ENCODE measurements at places on chromosomes 5 and 9.

- no peak for DNase-seq
Measured at GRCh38 chr5:151619812-151620460, 28.8 kb upstream of the FAT2 start.

GRCh38 chr5:150623152-150623877, 17.1 kb upstream of the SYNPO start:
- DNase-seq = no peak

GRCh38 chr5:126368239-126368812, 54.9 kb upstream of the GRAMD2B start:
- DNase-seq = peak; percentile 65

DNA sequence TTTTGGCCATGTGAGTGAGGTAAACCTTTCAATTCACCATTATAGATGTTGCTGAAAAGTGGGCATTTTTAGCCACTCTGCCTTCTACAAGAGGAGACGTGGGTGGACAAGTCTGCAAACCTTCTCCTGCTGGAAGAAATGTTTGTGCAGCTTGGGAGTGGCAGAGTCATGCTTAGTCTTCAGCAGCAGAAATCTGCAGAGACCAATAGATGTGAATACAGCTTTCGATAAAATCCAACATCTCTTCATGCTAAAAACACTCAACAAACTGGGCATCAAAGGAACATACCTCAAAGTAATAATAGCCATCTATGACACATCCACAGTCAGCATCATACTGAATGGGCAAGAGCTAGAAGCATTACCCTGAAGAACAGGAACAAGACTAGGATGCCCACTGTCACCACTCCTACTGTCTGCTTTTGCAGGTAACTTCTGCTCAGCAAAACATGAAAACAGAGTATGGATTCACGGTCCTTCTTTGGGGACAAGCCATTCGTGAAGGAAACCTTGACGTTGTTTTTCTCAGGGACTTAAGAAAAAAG, 91.3 kb downstream of the RALGPS1 start:
- DNase-seq = no peak

DNA sequence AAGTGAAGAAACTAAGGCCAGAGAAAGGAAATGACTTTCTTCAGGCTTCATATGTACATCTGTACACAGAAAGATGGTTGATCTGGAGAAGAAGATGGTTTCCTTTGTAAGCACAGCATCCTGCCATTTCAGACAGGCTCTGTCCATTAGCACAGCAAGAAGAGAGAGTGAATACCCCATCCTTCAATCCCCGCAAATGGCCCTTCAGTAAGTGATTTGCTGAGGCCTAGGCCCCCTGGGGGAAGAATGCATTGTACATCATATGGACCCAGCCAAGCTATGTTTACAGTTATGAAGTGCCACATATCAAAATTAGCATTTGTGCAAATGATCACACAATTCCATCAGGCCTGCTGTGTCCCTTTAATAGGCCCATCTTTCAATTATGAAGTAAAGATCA, 657.4 kb downstream of the BRINP1 start:
- DNase-seq = no peak

GRCh38 chr5:135447298-135447929, at the start of gene DCANP1:
Gene DCANP1, minus strand, starts transcription at chr5:135447348. Its CDS starts 240 bp downstream, at chr5:135447108.
- no peak for DNase-seq

DNA sequence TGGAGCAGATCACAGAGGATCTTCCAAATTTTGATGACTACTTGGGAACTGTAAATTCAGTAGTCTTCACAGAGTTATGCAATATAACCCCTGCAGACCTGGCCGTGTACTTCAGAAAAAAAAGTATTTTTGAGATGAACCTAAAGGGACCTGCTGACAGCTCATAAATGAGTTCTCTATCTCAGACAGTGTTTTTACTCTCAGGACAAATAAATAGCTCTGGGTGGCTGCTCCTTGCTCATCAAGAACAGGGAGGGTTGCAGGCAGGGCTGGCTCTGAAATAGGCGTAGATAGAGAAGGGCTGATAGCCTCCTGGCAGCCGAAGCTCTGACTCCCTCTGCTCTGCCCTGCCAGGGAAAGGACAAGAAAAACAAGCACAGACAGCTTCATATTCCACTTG, 64.8 kb downstream of the PLAC8L1 start:
- no peak for DNase-seq

GRCh38 chr9:126424511-126424910, 97.9 kb downstream of the MVB12B start:
- no peak for DNase-seq

DNA sequence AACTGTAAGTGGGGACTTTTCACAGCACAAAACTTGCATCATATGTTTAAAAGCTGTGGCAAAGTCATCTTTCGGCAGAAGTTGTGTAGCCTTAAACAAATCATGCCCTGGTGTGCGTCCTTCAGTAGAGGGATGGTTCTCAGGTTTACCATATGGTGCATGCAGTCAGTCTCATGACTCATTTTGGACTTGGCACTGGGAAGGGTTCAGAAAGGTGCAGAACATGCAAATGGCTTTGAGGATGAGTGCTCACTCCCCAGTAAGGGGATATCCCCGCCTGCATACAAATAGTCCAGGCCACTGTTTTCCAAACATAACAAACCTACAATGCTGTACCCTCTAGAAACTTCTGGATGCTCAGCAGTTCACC, 260.3 kb downstream of the NDUFS4 start:
- DNase-seq = peak; percentile 25

GRCh38 chr5:16507716-16508115, 42.1 kb upstream of the ZNF622 start:
- DNase-seq = no peak

- DNase-seq = no peak
Measured at GRCh38 chr5:141835928-141836670, 42.1 kb downstream of the PCDH1 start.

DNA sequence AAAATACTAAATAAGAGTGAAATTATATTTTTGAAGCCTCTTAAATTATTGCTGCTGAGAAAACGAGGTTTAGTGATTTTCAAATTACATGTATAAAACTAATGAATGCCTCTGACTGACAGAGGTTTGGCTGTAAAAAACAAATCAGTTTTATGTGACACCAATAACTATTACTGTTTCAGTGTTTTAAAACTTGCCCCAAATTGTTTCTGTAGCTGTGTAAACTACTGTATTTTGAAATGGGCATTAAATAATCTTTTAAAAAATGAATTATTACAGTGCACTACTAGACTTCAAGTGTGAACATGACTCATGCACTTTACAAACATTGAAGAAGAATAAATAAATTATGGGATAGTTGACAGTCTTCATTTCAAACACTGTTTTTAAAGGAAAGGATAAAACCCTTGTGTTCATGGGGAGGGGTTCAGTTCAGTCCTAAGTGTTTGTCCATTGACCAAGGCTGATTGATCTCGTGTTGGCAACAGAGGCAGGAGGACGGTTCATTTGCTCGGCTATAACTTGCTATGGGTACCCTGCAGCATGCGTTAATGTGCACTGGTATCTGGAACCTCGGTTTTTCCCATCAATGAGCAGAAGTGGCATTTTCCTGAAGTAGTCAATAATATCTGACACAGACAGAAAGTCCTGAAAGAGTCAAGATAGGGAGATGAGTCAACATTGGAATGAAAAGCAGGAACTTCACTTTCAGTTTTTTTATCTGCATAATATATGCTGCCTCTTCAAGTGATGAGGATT, 15.6 kb downstream of the C5orf58 start:
- no peak for DNase-seq

DNA sequence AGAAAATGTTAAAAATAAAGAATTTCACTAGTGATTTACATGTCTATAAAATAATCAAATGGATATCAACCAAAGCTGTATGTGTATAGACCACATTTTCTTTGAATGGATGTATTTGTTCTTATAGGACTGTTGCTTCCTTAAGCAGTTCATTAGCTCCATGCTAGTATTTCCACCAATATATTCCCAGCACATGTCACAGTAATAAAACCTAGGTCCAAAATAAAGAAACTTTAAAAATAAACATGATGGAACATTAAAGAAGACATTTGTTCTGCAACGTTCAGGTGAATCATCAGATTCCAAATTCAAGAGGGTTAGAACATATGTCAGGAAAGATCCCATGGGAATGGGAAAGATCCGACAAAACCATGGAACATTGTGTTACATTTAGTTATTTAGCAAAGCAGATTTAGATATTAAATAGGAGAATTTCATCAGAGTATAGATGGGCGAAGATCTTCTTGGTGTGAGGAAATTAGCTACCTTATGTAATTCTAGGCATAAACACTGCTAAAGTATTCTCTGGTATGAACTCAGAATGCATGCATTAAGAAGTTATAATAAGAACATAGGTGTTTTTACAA, 490.7 kb downstream of the CDH18 start:
- no peak for DNase-seq

GRCh38 chr9:22134390-22134789, 125.3 kb upstream of the CDKN2B start:
- DNase-seq = no peak

GRCh38 chr9:21744841-21745240, 57.6 kb upstream of the MTAP start:
- no peak for DNase-seq

DNA sequence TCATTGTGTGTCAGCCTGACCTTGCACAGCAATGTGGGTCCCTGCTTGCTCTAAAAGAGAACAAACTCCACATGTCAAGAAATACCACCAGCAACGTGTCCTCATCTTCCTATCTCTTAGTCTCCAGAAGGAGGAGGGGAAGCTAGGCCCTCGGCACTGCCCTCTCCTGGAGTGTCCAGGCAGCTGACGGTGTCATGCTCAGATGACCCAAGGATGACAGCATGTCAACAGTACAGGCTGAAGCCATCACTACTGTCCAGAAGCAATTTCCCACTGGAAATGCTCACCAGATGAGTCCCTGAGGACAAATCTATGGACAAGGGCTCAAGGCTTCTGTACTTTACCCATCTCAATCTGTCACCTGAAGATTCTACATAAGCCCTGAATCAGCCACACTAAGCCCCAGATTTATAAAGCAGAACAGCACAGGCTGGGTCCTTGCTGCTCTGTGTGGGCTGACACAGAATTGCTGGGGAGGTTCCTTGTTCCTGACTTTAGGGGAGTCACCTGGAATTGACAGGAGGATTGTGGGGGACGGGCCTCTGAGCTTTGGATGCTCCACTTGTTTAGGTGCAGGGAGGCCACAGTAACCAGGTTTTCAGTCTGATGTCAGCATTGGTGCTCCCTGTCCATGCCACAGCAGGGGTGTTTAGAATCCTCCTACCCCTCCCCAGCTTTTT, 210.2 kb downstream of the DAB2IP start:
- no peak for DNase-seq

GRCh38 chr5:154015071-154015693, 23.5 kb downstream of the FAM114A2 start:
- no peak for DNase-seq

- DNase-seq = no peak
Measured at GRCh38 chr5:80072103-80073073, 37.2 kb downstream of the THBS4 start.

DNA sequence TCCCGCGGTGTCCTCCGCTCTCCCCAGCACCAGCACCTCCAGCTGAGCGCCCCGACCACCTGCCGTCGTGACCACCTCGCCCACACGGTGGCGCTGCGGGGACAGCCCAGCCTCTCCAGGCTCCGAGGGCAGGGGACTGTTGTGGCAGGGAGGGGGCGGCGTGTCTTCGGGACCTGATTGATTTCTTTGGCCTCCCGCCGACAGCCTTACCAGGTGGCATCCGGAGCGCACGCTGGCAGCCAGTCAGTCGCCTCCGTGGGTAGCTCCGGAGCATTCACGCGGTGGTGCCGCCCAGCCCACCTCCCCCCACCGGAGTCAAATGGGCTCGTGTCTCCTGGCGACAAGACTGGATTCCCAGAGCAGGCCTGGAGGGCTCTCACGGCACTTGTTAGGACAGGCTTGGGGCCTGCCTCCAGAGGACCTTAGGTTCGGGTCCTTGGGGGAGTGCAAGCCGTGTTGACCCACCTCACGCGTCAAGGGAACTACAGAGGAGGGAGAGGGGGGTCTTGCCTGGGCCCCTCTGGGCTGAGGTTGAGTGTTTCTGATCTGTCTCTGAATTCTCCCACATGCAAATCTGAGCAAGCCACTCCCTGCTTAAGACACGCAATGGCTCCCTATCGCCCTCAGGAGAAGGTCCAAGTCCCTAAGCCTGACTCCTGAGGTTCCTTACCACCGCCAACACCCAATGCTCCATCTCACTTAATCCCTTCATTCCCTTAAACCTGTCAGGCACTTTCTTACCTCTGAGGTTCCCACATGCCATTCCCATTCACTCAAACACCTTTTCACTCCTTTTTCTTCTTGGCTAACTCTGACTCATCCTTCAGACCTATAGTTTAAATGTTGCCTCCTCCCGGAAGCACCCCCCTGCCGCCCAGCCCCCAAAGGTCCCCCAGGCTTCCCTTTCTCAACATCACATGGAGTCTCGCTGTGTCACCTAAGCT, 51.2 kb upstream of the GGTA1 start:
- DNase-seq = peak; percentile 38

DNA sequence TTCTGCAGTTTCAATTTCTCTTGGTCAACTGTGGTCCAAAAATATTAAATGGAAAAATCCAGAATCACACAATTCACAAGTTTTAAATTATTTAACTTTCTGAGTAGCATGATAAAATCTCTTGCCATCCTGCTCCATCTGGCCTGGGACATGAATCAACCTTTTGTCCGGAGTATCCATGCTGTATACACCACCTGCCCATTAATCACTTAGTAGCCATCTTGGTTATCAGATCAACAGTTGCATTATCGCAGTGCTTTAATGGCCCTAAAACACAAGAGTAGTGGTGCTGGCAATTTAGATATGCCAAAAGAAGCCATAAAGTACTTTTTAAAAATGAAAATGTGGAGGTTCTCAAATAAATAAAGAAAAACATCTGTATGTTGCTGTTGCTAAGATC, 25.3 kb downstream of the EFCAB9 start:
- DNase-seq = no peak

DNA sequence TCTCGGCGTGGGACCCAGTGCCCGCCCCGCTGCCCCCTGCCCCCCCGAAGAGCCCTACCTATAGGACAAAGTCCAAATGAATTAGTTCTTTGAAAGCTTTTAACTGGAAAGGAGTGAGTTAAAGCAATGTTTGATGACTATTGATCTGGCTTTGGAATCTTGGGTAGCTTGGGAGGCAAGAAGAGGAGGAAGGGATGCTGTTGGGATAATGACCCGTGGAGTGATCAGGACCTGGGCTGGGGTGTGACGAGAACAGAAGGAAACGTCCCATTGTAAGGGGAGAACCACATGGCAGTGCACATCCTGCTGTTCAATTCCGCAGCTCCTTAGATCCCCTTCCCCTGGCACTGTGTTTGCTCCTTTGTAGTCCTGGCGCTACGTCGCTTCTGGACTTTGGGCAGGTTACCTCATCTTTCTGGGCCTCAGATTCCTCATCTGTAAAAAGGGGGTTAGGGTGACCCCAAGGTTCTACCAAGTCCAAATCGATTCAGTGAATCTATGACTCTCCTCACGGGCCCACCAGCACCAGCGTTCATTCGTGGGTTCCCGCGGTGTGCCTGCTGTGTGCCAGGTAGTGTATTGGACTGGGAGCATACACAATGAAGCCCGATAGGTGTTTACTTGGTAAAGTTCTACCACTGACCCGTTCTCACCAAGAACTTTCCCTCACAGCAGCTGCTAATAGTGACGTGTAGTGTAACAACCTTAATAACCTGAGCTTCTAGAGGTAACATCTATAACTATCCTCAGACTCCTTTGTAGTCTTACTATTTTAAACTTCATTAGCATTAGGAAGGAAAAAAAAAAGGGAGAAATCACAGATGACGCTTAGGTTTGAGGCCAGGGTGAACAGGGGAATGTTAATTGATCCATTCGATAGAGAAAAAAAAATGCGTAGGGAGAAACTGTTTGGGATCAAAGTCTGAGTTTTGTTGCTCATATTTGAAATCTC, 1.1 kb upstream of the NADK2 start:
- DNase-seq = no peak

- DNase-seq = no peak
Measured at GRCh38 chr5:149363358-149363757, 5.5 kb downstream of the PCYOX1L start.
